ENCODE measurements at places on chromosomes 5 and 9.

GRCh38 chr5:160312134-160312959 lies at the start of gene CCNJL:
Gene CCNJL, minus strand, starts transcription at chr5:160312564. Its CDS starts 641 bp downstream, at chr5:160311923.
- DNase-seq = no peak

DNA sequence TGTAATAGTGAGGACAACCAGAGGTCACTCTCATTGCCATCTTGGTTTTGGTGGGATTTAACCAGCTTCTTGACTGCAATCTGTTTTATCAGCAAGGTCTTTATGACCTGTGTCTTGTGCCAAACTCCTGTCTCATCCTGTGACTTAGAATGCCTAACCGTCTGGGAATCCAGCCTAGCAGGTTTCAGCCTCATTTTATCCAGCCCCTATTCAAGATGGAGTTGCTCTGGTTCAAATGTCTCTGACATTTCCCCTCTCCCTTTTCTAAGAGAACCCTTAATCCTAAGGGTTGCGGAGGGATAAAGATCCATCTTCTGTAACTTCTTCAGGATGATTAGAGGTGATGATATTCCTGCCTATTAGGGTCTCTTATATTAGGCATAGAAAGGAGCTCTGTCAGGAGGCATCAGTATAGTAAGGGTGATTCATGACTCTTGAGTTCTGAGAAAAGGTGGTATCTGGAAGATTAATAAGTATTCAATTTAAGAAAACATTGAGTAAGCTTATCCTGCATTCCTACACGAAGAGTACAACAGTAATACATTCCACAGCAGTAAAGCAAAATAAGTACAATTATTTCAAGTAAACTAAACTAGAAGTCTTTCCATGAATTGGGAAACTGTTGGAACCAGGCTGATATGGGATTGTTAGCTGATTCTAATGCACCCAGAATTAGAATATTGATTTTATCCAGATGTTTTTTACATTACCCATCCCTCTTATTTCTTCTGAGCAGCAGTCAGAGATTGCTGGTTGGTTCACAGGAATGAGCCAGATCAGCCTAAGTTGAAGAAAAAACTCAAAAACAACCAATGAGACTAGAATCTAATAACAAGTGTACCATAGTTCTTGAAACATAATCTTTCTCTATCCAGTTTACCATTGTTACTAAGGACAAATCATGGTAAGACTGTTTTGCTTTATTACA lies 39.9 kb downstream of the SHC3 start:
- no peak for DNase-seq

DNA sequence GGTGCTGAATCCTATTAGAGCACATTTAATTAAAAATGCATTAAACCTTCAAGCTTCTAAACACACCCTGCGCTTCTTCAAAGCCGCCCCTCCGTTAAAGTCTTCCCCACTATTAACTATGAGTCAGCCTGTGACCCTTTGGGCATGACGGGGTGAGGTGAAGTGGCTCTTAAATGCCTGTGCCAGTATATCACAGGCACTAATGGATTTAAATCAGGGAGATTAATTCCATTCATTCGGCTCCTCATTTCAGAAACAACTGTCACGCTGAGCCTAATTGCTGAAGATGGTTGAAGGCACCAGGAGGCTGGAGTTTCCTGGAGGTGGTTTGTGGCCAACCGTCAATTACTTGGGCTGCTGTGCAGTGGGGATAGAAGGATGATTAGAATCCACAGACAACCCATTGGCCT lies 192.6 kb upstream of the MSX2 start:
- no peak for DNase-seq

DNA sequence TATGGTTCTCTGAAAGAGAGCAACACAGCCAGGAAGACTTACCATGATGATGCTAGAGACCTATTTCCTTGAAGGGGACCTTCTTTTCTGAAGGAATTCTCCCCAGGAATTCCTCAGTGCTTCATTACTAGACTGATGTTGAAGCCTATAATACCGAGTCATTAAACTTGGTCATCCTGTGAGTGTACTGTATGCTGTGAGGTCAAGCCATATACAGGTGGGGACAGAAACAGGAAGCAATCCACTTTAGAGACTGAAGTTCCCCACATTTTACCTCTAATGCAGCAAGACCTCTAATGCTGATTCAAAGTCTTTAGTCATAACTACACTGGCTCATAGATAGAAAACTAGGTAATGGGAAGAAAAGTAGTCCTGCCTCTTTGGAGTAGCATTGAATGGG lies 77.1 kb upstream of the RASEF start:
- DNase-seq = no peak

DNA sequence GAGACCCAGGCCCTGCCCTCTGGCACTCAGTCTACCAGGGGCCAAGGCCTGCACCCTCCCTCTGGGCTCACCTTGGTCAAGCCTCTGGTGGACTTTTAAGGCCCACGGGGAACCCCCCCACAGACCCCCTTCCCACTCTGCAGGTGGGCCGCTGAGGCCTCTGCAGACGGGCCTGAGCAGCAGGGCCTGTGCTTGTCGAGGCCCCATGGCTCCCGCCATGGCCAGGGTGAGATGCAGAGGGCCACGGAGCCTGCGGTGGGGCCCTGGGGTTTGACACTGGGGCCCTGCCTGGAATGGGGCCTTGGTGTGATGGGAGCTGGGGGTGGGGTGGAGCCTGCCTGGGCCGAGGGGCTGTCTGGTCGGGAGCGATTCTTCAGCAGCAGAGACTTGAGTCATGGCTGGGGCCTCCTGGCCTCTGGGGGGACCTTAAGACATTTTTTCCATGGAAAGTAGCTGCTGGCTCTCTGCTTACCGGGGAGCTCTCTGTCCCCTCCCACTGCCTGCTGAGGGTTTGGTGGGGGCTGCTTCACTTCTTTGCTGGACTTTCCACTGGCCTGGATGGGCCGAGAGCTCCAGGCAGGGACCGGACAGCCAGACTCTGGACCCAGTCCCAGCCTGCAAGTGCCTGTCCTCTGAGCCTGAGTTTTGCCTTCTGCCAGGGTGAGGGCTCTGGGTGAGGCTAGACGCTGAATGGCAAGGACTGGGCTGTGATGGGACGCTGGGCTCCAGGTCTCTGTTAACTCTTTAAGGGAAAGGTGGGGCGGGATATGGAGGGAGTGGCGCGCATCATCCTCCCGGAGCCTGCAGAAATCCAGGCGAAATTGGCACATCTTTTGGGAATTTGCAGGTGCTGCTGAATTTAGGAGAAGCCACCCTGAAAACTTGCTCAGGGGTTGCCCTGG lies 132.2 kb downstream of the RXRA start:
- no peak for DNase-seq

- no peak for DNase-seq
Measured at GRCh38 chr9:132141948-132142594, 19.8 kb upstream of the NTNG2 start.

GRCh38 chr9:78044189-78044588 lies 12.6 kb upstream of the GNAQ start:
- no peak for DNase-seq

- no peak for DNase-seq
Measured at GRCh38 chr5:140338908-140339307, 7.5 kb downstream of the HBEGF start.

DNA sequence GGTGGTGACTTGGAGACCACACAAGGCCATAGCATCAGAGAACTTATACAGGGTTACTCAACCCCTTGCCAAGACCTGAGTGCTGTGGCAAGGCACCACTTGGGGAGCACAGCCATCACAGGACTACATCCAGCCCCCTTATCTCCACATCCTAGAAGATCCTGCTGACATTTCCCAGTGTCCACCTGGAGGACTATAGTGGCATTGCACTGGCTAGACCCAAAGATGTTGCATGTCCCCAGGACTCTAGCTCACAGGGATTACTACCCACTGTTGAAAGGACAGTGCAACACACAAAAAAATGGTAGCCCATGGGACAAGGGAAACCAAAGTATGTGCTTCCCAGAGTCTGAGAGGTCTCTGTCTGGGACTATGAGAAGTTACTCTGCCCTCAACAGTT lies 411.1 kb upstream of the NUDT12 start:
- DNase-seq = no peak

DNA sequence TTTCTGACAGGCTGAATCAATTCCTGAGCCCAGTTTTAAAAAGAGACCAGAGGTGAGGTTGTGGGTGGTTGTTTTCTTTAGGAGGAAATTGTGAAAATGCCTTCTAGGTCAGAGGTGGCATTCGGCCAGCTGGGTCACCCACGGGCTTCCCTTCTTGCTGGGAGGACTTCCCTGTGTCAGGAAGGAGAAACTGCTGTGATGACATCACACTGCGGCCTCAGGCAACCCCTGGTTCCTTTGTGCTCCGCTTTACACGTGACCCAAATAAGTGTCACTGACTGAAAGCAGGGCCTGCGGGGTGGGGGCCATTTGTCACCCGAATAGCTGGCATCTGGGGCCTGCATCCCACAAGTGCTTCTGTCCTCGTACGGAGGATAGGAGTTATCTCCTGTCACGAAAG lies 39.7 kb downstream of the FABP6 start:
- DNase-seq = no peak

DNA sequence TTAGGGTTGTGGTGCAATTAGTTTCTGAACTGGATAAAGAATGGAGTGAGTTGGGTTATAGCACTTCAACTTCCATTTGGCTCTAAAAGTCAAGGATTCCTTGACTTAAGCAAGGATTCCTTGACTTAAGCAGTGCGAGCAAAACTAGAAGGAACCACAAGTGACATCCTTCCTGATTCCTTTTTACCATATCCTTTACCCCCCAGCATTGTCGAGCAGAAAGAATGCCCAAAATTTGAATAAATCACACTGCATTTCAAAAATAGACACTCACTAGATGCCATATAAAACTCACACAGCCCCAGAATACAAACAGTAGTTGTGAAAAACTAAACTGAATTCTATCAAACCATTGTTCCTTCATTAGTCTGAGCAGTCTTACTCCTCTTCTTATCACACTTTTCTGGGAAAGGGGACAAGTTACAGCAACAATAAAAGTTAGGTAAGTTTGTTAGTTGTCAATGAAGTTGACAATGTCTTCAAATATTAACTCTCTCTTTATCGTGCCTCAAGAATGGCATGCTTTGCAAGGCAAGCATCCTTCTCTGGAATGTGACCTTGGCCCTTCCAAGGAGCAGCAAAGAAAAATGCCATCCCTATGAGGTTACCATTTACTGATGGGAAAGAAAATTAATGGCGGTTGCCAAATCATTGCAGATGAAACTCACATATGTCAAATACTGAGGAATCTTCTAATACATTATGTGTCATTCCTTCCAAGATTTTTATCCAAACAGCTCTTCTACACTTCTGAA lies 273.3 kb upstream of the ANKRD55 start:
- no peak for DNase-seq

GRCh38 chr5:121968910-121969607 lies 7.3 kb downstream of the SRFBP1 start:
- DNase-seq = no peak

All from effector memory CD8-positive, alpha-beta T cell (primary cell).